Camera-type eye (tissue), 1 donor: ENCODE measurements at places on chromosomes 5 and 9. TPM values are rescaled to one million over a fixed set of nuclear protein-coding genes. Genes with fewer than 3 reads are reported as not detected.

Gene BSPRY
- 7.5 TPM for total RNA-seq

Gene CCDC112
- 20.0 TPM for total RNA-seq

Gene SAXO1
- 0.05 TPM for total RNA-seq

Gene KCNT1
- 1.1 TPM for total RNA-seq

Gene ACER2
- 11.1 TPM for total RNA-seq

Gene ANKRD31
- 1.5 TPM for total RNA-seq

Gene LYSMD3
- total RNA-seq = 33.8 TPM

Gene ELAVL2
- total RNA-seq = 37.8 TPM

Gene CPEB4
- total RNA-seq = 70.3 TPM
